ENCODE measurements at places on chromosomes 6 and 20.

GRCh38 chr6:112563368-112563767 is 216.2 kb downstream of the RFPL4B start:
- DNase-seq = peak; percentile 57

DNA sequence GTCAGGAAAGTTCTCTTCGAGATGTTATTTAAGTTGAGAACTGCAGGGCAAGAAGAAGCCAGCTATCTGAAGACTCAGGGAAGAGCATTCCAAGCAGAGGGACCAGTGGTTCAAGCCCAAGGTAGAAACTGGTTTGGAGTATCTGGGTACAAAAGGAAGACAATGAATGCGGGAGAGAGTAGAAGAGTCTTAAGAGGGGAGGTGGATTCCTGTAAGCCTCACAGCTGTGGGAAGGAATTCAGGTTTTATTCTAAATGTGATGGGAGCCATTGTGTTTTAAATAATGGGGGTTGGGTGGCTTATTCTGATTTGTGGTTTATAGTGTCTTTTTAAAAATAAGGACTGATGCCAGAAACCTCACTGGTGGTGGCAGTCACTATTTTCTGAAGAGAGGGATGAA is 37.6 kb upstream of the TENT5A start:
- no peak for DNase-seq

- peak; percentile 74 for DNase-seq
Observed at GRCh38 chr6:130969791-130970491, 93.1 kb downstream of the EPB41L2 start.

DNA sequence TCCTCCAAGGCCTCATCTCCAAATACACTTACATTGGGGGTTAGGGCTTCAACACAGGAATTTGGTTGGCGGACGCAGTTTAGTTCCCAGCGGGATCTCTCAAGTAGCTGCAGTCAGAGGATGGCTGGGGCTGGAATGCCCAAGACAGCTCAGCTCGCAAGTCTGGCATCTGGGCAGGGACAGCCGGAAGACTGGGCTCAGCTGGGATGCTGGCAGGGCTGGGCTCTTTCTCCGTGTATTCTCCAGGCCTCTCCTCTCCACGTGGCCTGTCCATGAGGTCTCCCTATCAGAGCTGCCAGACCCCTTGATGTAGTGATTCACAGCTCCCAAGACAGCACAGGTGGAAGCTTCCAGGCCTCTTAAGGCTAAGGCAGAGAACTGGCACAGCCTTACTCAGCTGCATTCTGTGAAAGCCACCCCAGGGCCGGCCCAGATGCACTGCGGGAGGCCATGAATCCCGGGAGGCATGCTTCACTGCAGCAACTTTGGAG is 5.0 kb downstream of the FGD2 start:
- DNase-seq = no peak

DNA sequence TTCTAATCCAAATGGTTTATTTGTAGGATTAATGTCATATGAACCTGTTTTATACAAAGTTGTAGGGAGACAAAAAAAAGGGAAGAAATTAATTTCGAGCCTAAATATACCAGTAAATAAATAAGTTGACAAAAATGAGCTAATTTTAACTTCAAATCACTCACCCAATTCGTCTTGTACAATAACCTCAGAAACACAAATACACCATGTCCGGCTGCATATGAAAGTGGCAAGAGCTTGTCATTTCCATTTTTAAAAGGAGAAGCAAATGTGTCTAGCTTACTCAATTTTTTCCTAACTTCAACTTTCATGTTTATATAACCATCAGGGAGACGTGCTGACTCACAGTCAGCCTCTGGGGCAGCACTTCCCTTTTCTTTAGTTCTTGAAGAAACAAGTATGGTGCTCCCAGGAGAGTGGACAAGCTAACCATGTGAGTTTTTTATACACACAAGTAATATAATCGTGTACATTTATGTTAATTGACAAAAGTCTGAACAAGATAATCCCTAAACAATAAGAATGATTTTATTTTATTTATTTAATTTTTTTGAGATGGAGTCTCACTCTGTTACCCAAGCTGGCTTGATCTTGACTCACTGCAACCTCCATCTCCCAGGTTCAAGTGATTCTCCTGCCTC is 55.5 kb upstream of the SGK1 start:
- peak; percentile 84 for DNase-seq

DNA sequence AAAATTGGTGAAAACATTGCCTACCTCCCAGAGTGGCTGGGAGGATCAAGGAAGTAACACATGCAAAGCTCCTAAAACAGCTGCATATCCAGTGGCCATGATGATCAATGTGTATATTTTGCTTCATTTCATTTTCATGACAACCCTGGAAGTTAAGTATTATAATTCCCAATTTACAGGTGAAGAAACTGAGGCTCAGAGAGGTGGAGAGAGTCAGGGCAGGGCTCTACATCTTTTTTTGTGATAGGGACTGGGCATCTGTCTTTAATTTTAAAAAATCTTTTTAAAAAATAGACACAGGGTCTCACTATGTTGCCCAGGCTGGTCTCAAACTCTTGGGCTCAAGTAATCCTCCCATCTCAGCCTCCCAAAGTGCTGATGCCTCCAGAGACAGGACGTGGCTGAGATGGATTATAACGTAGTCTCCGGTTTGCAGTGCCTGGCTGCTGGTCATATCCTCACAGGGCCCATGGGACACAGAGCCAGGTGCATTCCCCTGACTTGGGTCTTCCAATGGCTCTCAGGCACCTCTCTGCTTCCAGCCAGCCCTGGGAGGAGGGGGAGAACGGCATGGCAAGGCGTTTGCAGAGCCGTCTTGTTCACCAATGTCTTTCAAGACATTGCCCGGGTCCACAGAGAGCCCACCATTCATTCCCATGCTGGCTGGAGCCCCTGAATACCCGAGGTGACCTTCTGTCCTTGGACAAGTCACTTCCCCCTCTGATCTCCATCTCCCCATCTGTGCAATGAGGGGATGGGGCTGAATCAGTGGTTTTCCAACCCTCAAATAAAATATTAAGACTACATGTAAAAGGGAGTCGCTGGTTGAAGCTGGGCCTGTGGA is 38.3 kb downstream of the HNF4A start:
- no peak for DNase-seq

- peak; percentile 15 for DNase-seq
Observed at GRCh38 chr6:134253681-134254080, 64.2 kb downstream of the SGK1 start.

DNA sequence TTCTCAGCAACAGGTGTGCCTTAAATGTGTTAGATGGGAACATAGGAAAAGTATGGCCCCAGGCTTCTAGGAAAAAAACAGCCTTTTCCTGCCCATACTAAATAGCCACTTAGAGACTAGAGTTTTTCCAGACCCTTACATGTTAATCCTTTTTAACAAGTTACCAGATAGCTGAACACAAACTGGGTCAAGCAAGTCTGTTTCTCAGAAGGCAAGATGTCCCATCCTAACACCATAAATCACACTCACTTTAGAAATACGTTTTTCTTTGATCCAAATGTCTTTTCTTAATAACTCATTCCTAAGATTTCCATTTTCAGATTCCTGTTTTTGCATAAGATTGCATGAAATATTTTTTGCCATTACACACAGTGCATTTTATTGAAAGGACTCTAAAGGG is 241.3 kb downstream of the KCNQ5 start:
- DNase-seq = no peak

DNA sequence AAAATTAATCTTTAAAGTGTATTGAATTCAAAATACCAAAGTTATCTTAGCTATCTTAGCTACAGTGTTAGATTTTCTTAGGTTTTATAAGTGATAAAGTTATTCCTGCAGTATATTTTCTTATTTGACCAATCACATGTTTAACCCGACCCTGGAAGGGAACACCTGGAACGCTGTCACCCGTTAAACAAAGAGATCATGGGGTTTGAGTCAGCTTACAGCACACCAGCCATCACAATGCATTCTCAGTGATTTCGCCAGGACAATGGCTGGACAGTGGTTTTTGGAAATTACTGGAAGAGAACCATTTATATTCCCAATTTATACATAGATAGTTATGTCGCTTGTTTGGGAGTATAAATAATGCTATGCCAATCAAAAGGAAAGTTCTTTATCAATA is 10.5 kb downstream of the C6orf118 start:
- no peak for DNase-seq

DNA sequence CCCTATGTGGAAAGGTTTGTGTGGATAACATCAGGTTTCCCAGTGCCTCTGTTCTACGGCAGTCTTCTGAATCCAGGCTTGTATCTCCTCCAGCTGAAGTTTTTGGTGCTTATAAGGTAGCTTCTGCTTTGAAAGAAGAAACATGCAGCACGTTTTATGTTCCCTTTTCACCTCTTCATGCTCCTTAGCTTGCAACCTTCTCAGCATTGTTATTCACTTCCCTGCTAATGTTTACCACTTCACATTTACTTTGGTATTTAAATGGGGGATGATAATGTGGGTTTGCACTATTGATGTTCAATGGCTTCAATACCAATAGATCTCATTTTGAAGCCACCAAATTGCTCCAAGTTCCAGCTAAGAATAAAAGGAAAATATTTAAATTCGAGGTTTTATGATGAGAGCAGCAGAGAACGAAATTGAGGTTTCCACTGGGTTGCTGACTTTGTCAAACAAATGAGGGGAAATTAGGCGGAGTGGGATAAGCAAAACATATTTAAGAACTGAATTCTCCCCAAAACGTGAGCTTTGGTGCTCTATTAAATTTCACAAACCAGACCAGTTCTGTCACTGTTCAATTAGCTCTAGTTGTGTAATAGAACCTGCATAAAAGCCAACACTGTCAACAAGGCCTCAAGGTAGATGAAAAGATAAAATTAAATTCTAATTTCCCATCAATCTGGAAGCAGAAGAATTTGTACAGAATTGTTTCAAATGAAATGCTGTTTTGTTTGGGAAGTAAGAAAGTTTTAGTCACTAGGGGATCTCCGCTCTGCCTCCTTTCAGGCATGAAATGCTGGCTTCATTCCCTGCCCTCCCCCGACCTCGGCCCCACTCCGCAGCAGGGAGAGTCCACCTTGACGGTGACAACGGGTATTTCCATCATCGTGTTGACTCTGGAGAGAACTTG is 1.4 kb downstream of the IL22RA2 start:
- no peak for DNase-seq

GRCh38 chr6:17178326-17178725 is 76.5 kb downstream of the STMND1 start:
- DNase-seq = no peak

DNA sequence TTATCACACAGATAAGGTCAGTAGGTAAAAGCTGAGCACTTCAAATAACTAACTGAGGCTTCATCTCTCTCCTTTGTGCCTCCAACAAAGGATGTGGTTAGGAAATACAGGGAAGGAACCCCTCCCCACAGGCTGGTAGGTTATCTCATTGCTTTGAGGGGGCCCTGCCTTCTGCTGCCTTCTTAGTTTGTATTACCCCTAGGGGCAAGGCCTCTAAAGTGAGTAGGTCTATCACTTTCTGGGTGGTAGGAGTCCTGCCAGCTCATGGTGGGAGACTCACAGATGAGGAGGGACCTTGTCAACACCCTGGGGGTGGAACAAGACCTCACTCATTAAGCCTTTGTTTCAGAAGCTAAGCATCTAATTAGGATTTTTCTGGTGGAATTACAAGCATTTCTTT is 34.6 kb downstream of the EDN1 start:
- no peak for DNase-seq

GRCh38 chr6:136511397-136511796 is 38.8 kb downstream of the MAP7 start:
- DNase-seq = no peak

- DNase-seq = no peak
Observed at GRCh38 chr20:1835186-1836035, 59.8 kb upstream of the SIRPA start.

DNA sequence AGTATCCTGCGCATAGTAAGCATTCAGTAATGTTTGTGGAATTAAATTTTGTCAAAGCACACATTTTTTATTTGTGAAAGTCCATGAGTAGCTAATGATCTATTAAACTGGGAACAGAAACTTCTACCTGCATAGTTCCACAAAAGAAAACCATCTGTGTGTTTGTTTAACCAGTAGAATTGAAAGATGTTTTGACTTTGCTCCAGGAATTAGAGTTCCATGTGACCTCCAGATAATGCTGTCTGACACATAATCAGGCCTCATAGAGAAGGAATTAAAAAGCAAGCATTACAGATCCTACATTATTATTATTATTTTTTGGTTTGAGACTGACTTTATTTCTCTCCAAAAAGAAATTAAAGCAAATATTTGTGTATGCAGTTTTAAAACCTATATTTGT is 126.5 kb downstream of the PACRG start:
- DNase-seq = no peak

GRCh38 chr6:70041411-70041810 is 175.1 kb downstream of the COL19A1 start:
- DNase-seq = no peak

DNA sequence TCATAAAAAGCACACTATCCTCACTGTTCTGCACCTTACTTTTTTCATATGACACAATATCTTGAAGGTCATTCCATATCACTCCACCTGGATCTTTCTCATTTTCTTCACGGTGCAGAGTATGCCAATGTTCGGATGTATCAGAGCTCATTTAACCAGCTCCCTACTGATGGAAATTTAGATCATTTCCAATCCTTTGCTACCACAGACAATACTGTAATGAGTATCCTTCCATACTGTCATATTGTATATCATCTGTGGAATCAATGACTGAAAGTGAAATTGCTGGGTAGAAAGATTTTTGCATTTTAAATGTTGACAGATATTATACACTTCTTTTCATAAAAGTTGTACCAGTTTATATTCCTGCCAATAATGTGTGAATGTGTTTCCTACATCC is 2.2 kb upstream of the RAB44 start:
- no peak for DNase-seq

DNA sequence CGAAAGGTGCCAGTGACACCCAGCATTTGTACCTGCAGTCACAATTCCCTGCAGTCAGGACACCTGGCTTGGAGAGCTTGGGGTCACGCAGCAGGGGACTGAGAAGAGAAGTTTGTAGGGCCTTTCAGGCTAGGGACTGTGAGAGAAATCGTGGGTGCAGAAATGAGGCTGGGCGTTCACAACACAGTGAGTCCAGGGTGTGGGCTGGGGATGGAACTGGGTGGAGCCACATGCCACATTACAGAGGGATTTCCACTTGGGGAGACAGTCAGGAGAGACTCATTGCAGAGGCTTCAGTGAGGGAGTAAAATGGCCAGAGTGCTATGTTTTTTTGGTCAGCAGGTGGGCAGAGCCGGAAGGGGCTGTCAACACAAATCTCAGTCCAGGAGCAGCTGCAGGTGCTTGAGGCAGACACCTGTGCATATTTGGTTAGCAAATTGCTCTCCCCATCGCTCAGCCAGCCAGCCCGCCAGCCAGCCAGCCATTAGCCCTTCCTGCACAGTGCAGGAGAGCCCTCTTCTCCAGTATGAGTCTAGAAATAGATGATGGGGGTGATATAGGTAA is 7.4 kb downstream of the ITPR3 start:
- no peak for DNase-seq

- peak; percentile 30 for DNase-seq
Observed at GRCh38 chr6:13526727-13527670, 39.6 kb upstream of the GFOD1 start.
